ENCODE measurements at places on chromosomes 6 and 20. TPM values are rescaled to one million over a fixed set of nuclear protein-coding genes. Genes with fewer than 3 reads are reported as not detected.

DNA sequence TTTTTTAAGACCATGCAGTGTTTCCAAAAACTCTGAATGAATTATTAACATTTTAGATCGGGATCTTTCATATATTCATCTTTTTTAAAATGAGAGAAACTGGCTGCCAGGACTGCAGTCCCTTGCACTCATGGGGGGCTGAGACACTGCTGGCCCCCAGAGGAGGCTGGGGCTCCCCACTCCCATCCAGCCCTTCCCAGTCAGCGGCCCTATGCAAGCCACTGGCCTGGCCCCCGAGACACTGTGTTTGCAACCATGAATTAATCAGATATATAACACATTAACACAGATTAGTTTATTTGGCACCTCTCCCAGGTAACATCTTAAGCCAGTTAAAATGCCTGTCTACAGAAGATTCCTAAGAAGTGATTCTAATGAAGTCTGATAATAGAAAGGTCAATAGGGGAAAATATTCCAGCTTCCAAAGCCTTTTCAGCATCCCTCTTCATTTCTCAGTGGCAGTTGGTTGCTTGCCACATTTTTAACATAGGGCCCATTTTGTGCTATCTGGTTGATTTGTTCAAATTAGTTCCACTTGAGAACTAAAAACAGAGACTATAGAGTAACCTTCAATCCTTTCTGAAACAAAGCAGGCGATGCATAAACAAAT, 184.4 kb upstream of the FBXL4 start:
- no peak for DNase-seq

- no peak for DNase-seq
These were observed 45.6 kb upstream of the AKIRIN2 start for GRCh38 chr6:87747646-87748045.

DNA sequence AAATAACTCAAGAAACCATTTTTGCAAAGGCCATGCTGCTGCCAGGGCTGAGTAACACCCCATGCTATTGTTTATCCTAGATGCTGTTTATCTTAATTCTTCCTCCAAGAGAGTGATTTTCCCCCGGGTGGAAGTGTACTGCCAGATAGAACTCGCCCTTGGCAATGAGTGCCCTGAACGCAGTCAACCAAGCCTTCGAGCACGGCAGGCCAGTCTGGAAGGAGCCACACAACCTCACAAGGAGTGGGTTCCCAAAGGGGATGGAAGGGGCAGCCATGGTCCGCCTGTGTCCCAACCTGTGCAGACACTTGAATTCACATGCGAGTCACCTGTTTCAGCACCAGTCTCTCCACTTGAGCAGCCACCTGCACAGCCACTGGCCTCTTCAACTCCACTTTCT, 31.9 kb downstream of the PNPLA1 start:
- DNase-seq, result no peak

DNA sequence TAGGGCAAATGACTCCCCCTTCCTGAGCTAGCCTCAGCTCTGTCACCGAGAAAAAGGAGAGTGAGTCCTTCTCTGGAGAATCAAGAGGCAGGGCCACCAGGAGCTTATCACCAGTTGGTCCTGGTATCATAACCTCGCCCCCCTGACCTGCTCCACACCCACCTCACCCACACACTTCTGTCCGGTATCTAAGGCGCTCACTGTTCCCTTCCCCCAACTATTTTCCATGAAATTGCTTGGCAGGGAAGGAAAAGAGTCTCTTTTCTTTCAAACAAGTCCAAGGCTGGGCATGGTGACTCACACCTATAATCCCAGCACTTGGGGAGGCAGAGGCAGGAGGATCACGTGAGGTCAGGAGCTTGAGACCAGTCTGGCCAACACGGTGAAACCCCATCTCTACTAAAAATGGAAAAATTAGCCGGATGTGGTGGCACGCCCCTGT, 77.6 kb downstream of the ZMYND8 start:
- peak; percentile 62 for DNase-seq

DNA sequence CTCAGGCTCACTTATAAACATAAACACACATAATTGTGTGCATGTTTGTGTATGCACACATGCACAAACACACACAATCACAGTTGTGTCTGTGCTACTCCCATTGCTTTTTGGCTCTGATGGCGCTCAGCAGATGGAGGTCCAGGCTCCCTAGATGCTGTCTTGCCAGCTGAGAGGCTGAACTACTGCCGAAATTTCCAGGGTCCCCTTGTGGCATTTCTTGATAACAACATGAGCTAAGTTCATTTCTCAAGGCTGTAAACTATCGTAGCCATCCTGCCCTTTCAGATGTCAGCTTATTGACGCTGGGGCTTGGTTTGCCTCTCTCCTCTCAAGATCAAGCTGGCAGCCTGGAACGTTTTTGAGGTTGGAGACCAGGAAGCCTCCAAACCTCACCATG, 313.9 kb upstream of the RNF24 start:
- DNase-seq, result no peak

- DNase-seq, result no peak
These were observed 327.6 kb upstream of the ARID1B start for GRCh38 chr6:156449569-156449968.

GRCh38 chr6:140105857-140106256, 731.4 kb upstream of the CITED2 start:
- DNase-seq, result no peak

GRCh38 chr6:73965539-73966029, 269.6 kb downstream of the CD109 start:
- no peak for DNase-seq

- no peak for DNase-seq
These were observed 26.2 kb downstream of the ATXN1 start for GRCh38 chr6:16735014-16735413.

GRCh38 chr6:133340557-133340956, 99.4 kb downstream of the EYA4 start:
- DNase-seq, result no peak

GRCh38 chr6:125451750-125452149, 150.0 kb upstream of the HDDC2 start:
- no peak for DNase-seq

- DNase-seq, result no peak
These were observed 494.1 kb upstream of the ARID1B start for GRCh38 chr6:156283091-156283490.

DNA sequence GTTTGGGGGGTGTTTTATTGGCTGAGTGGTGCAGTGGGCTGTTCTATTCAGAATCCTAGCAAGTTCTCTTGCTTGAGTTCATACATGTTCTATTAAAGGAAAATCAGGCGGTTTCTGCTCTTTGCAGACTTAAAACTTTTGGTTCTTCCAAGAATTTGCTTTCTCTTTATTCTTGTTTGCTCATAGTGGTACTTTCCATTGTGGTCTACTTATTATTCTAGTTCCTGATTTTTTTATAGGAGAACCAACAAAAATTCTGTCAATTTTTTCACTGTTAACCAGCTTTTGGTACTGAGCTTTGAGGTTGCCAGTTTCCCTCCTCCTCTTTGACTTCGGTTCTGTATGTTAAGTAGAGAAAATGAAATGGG, 6.7 kb downstream of the AFDN start:
- DNase-seq, result no peak

KCNK5 gene
- not detected for total RNA-seq

FOXS1 gene
- total RNA-seq, result 0.39 TPM
